ENCODE measurements at places on chromosomes 7 and 10.

DNA sequence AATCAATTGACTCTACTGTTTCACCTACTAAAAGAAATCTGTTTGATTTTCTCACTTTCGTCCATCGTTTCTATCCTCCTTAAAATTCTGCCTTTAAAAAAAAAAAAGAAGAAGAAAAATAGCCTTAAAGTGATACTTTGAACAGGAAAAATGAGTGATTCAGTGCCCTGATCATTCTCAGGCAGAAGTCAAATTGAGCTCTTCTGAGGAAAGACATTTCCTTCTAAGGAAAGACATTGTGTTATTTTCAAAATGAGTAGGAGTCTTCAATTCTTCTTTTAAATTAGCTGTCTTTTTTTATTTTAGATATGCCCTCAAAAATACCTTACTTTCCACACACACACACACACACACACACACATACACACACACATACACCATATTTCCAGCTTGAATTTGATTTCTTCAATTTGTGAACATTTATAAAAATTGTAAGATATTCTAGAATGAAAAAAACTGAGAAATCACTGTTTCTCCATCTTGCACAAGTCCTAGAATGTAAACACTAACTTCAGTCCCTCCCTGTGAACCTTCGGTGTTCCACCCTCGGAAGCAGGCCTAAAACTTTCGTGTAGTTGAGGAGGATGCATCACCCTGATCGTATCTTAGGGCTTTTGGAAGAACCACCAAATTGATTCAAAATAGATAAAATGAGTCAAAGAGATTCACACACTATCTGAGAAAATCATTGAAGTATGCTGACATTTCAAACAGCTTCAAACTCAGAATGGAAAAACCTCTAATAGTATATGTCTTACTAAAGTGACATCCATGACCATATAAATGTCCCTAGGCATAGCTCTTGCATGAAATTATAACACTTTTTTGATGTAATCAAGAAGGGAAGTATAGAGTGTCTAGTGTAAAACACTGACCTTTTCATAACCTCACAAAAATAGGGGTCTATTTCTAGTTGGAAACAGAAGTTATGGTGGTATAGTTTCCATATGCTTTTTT is 270.8 kb downstream of the GATA3 start:
- DNase-seq: no peak

GRCh38 chr7:70595370-70595754 is 536.6 kb upstream of the GALNT17 start:
- DNase-seq: no peak

GRCh38 chr7:45193828-45194227 is 36.2 kb downstream of the RAMP3 start:
- no peak for DNase-seq

GRCh38 chr7:88233828-88234227 is 14.0 kb upstream of the SRI start:
- no peak for DNase-seq

DNA sequence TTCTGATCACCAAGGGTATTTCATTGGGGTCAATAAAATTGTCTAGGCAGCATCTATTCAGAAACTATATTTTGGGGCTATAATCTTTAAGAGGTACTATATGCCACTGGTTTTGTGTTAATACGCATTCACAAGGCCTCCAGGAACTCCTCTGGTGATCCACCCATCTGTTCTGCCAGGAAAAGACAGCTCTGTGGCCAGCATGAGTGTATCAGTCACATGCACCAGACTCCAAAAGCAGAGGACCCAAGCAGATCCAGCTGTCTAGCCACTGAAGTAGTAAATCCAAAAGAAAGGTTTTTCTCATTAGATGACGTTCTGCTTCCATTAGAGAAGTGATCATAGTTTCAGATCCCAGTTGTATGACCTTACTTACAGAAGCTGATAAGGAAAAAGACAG is 199.6 kb upstream of the CELF2 start:
- DNase-seq: no peak

DNA sequence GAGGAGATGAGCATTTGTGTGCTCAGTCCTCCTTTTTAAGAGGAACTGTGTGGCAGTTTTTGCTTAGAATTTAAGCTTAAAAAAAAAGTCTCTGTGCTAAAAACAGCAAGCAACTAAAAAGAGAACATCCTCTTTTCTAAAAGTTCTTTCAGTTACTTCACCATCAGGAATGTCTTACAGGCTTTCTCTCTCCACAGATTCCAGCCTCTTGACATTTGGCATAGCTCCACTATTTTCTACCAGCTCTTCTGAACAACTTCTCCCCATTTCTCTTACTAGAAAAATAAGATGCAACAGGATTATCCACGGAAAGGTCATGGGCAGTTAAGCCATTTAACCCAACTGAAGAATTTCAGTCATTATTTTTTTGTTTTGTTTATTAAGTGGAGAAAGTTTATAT is 13.2 kb downstream of the PCLO start:
- no peak for DNase-seq

- DNase-seq: no peak
Measured at GRCh38 chr7:151827620-151828019, 49.3 kb downstream of the PRKAG2 start.

DNA sequence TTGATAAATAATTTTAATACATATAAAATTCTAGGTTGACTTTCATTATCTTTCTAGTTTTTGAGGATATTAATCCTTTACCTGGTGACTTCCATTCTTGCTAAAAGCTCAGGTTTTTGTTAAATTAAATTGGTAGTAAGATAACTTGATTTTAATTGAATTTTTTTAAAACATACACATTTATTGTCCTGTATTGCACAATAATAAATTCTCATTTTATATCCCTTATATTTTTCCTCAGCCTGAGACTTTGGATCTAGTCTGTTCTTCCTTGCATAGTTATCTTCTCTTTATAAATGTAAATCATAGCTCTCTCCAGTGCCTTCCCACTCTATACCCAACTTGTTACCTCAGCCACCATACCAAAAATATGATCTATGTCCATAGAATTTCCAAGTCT is 212.9 kb upstream of the CNTNAP2 start:
- DNase-seq: no peak

DNA sequence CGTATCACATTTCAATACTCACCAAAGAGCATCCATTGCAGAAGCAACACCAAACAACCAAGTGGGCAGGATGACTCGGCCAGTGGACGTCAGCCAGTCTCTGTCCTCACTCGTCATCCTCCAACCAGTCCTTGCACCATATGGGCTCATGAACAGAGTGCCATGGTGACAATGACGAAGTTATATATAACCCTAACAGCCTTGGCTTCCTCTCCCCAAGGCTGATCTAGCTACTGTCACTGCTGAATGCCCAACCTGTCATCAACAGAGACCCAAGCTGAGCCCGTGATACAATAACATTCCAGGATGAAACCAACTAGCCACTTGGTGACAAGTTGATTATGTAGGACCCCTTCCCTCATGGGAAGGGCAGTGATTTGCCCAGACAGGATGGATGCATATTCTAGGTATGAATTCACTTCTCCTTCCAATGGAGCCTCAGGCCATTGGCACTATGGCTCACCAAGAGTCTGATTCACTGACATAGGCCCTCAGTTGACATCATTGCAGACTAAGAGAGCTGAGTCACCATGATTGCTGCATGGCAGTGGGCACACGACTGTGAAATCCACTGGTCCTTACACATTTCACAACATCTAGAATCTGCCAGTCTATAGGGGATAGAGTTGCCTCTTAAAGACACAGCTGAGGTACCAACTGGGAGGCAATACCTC is 26.3 kb upstream of the PPIF start:
- DNase-seq: no peak

DNA sequence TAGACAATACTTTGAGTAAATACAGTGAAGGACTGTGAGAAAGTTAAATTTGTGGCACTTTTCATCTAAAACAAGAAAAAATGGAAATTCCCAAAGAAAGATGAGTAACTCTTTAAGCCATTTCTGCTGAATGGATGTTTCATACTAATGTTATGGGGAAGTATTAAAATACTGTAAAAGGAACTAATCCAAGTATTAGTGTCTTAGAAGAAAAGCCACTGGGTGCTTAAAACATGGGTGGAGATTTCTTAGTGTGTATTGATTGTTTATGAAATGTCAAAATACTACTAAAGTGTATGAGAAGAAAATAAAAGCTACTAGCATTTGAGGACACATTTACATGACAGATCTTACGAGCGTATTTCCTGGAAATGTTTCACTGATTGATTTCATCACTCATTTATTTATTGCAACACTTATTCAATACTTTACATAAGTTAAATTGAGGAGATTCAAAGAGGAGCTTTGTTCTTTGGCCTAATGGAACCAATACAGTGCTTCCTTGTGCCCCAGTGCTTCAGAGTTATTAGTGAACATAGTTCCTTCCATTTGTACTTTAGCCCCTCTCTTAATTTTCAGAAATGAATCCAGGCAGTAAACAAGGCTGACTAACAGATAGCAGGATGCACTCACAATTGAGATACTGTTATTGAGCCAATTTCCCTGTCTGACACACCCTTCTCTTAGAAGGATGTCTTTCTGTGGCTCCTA is 155.5 kb upstream of the AHR start:
- DNase-seq: no peak

DNA sequence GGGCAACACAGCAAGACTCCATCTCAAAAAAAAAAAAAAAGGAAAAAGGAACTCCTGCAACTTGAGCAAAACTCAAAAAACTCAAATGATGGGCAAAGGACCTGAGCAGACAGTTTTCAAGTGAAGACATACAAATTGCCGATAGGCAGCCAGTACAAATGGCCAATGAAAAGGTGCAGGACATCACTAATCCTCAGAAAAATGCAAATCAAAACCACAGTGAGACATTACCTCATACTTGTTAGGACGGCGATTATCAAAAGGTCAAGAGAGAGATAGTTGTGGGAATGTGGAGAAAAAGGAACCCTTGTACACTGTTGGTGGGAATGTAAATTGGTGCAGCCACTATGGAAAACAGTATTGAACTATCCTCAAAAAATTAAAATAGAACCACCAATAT is 16.8 kb downstream of the SVOPL start:
- DNase-seq: no peak

- DNase-seq: no peak
Measured at GRCh38 chr10:71086439-71087080, 125.8 kb upstream of the UNC5B start.

GRCh38 chr7:69839782-69840181 is 241.5 kb downstream of the AUTS2 start:
- no peak for DNase-seq

- no peak for DNase-seq
Measured at GRCh38 chr10:29922226-29922625, 137.2 kb downstream of the JCAD start.

GRCh38 chr10:118307220-118307619 is 34.9 kb downstream of the FAM204A start:
- no peak for DNase-seq

DNA sequence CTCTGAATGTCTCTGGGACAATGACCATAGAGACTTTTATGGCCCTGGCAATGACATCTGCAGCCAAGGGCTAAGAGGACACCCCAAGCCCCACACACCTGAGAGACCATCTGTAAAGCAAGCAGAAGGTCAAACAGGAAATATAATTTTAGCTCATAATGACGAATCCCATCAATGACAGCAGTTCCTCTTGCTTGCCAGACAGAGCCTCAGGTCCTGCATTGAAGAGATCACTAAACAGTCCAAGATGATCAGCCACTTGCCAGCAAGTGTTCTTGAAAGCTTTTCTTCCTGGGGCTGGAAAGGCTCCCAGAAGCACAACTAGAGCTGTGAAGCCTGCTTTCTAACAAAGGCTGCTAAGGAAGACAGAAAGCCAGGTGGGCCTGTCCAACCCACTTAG is 993.7 kb upstream of the AUTS2 start:
- no peak for DNase-seq

DNA sequence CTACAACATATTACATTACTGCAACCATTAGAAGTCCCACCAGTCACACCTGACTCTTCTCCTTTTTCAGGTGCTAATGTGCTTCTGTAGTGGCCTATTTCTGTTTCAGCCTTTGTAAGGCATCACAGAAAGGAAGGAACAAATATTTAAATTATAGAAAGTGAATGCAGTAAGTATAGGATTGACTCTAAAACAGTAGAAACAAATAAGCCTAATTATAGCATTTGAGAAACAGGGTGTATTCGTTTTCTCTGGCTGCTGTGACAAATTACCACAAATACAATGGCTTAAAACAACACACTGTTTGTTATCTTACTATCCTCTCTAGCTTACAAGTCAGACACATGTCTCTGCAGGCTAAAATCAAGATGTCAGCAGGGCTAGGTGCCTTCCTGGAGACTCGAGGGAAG is 69.4 kb downstream of the CCSER2 start:
- DNase-seq: no peak

DNA sequence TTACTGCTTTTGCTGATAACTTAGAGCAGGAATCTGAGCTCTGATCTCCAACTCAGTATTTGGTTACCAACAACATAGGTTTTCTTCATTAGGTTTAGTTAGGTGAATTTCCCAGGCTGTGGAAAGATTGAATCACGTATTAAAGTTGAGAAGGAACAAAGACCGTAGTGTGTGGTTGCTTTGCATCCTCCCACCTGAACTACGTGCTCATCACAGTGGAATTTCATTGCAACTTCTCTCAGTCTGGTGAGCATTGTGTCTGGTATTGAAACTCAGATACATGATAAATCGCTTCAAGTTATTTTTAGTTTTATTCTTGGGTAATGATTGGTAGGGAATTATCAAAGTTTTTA is 139.4 kb upstream of the AKR1E2 start:
- DNase-seq: no peak

GRCh38 chr10:88991899-88992320 is 1.3 kb downstream of the FAS start:
- DNase-seq: no peak

DNA sequence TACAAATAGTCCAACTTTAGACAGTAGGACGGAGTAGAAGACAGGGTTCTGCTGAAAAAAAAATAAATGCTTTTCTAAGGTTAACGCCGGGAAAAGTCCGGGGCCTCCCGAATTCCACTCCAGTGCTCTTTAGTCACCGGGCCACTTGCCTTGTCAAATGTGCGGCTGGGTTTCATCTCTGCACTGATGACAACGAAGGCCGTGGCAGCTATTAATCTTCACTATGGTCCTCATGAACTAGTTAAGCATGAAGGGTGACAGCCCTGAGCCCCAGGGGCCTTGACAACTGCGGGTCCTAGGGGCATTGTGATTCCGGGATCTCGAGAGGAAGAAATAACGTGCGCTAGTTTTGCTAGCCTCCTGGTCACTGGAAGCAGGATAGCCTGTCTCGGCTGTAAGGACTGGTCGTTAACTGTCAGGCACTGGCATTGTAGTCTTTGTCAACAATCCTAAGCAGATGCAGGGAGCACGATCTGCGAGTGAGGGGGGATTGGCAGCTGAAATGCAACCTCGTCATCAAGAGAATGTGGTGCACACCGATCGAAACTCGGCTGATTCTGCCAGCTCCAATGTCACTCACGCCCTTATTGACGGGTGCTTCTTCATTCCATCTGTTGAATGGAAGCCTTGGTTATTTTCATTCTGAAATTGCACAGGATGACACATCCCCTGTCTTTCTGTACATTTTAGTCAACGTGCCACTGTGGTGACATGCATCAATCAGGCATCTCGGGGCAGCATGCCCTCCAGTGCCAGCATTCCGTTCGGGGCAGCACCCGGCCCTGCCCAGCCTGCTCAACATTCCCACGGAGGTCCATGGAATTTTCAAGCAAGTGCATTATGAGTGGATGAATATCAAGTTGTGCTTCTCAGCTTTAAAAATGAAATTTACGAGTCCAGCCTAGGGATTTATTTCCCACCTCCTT is 51.6 kb upstream of the MGMT start:
- no peak for DNase-seq
